Activated naive CD8-positive, alpha-beta T cell treated with anti-CD3 and anti-CD28 coated beads, Interleukin-2, amount 50 U/mL, for 16 hours (primary cell): ENCODE measurements at places on chromosomes 16 and 17.

DNA sequence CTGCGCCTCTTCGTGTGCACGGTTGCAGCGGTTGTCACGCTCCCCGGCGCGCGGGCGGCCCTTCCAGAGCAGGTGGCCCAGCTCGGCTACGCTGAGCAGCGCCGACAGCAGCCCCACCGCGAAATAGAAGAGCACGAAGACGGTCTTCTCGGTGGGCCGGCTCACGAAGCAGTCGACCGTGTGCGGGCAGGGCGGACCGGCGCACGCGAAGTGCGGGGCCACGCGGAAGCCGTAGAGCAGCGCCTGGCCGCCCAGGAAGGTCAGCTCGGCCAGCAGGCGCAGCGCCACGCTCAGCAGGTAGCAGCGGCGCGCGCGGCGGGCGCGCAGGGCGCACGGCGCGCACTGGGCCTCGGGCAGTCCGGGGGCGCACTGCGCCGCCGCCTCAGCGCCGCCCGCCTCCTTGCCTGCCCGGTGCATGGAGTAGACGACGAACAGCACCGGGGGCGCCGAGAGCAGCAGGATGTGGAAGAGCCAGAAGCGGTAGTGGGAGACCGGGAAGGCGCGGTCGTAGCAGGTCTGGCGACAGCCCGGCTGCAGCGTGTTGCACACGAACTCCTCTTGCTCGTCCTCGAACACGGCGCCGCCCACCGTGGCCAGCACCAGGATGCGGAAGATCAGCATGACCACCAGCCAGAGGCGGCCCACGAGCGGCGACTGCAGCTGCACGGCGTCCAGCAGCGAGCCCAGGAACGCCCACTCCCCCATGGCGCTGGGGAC is 1.3 kb downstream of the GJD3 start:
- no peak for DNase-seq

- DNase-seq: no peak
Measured at GRCh38 chr17:3796822-3797170, 4.2 kb downstream of the ITGAE start.

DNA sequence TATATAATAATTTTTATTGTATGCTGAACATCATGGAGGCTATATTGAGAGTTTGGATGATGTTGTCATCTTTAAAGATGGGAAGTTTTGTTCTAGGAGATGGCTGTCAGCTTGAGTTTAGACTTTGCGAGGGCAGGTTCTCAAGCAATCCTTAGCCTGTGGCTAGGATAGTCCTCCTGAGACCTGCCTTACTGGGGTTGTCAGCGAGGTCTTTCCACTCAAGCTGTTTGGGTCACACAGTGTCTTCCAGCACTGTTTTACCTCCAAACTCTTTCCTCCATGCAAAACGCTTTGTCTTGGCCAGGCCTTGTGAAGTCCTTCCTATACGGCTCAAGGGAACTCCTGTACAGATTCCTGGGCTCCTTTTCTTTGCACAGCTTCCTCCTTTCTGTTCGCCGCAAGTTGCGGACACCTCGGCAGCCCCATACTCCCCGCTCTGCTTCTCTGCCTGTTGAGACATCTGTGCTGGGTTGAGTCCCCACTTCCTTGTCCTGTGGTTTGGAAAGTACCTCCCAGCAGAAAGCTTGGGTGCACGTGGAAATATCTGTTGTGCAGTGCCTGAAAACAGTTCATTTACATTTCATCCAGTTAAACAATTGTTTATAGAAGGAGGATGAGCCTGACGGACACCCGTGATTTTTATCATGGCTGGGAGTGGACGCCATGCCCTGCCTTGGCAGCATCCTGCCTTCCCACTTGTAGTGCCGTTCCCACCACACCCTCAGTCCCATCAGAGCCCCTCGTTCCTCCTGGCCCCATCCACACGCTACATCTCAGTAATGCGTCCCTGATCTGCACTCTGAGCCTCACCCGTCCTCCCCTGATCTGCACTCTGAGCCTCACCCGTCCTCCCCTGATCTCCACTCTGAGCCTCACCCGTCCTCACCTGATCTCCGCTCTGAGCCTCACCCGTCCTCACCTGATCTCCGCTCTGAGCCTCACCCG is 55.0 kb upstream of the CBFA2T3 start:
- no peak for DNase-seq

DNA sequence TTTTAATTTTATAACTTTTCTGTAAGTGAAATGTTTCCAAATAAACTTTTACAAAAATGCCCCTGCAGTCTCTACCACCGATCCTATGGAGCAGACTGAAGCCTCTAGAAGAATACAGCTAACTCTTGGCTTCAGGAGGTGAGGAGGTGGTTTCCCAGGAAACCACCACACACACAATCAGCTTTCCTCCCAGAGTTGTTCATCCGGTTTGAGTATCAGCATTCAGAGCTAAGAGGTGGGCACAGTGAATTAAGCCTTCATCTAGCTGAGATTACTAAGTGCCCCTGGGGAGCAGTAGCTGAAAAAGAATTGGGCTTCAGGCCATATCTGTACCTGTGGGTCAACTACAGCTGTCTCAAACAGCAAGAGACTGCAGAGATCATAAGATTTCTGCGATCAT is 139.7 kb downstream of the AATF start:
- DNase-seq: no peak

DNA sequence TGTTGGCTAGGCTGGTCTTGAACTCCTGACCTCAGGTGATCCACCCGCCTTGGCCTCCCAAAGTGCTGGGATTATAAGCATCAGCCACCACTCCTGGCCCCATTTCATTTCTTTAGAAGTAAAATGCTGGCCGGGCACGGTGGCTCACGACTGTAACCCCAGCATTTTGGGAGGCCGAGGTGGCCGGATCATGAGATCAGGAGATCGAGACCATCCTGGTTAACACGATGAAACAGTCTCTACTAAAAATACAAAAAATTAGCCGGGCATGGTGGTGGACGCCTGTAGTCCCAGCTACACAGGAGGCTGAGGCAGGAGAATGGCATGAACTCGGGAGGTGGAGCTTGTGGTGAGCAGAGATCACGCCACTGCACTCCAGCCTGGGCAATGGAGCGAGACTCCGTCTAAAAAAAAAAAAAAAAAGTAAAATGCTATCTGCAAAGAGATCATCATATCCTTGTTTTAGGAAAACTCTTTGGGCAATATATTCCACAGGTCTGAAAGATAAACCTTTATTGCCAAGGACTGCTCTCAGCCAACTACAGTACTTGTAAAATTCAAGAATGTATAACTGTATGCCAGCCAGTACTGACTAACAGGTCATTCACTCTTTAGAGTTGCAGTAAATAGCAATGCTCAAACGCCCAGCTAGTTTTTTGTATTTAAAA is 3.8 kb downstream of the GJC1 start:
- no peak for DNase-seq

- DNase-seq: peak; percentile 30
Measured at GRCh38 chr17:31842195-31843069, 16.6 kb downstream of the COPRS start.

DNA sequence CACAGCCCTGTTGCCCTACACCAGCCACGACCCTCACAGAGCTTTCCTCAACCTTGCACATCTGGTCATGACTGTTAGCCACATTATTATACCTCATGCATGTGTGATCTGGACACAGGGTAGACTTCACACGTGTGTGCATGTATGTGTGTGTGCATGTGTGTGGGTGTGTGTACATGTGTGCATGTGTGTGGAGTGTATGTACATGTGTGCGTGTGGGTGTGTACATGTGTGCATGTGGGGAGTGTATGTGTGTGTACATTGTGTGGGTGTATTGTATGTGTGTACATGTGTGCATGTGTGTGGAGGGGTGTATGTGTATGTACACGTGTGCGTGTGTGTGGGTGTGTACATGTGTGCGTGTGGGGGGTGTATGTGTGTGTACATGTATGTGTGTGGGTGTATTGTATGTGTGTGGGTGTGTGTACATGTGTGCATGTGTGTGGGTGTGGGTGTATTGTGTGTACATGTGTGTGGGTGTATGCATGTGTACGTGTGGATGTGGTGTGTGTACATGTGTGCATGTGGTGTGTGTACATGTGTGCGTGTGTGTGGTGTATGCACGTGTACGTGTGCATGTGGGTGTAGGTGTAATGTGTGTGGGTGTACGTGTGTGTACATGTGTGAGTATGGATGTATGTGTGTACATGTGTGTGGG is 130.2 kb downstream of the C16orf95 start:
- DNase-seq: no peak

- DNase-seq: no peak
Measured at GRCh38 chr16:119835-120491, 18.5 kb downstream of the NPRL3 start.

DNA sequence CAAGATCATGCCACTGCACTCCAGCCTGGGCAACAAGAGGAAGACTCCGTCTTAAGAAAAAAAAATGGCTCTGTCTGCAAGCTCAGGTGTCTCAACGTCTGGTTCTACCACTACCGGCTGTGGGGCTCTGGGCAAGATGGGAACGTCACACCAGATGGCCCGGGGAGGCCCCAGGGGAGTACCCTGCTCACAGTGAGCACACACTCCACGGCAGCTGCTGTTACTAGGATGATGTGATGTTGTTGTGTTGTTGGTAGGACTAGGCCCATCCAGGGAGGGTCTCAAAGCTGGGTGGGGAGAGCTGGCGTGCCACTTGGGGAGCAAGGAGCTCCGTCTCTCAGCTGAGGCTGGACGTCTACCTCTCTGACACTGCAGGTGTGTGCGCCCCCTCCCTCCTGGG is 9.4 kb upstream of the NPTX1 start:
- no peak for DNase-seq

DNA sequence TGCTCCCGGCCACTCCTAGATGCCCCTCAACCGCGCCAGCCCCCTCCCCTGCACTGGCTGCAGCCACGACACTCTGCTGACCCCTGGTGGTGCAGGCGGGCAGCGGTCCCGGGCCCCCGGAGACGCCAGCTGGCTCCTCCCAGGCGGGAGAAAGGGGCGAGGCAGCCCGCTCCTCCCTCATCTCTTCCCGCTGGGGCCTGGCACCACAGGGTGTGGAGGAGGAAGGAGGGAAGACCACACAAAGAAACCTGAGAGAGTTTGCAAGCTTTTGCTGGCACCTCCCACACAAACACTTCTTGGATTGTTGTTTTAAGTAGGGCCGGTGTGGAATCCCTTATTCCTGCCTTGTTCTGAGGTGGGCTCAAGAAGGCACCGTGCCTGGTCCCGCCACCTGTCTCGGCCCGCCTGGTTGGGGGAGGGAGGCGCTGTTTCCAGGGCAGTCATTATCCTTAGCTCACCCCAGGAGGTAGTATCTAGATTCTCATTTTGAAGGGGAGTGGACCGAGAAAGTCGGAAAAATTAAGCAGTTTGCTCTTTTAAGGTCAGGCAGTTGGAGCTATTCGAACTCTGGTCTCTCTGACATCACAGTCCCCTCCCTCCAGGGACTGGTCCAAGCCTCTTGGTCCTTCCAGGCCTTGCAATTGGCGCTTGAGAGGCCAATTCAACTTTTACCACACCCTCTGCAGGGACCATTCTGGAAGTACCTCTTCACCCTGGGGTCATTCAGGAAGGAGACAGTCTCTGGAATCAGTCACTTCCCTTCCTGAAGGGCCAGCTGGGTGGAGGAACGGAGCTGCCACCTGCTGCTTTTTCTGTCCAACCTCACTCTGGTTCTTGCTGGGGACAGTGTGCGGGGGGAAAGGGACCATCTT is 959 bp upstream of the ANKRD13B start:
- DNase-seq: peak; percentile 62
